NCI-H345 (cell line): ENCODE measurements at places on chromosomes 7 and 10.
A peak's percentile ranks its signal among the peaks of the same experiment; 100 is the strongest.

- no peak for DNase-seq
Observed at GRCh38 chr10:44713307-44713706, 197.8 kb upstream of the TMEM72 start.

GRCh38 chr10:132466520-132467463 lies 69.8 kb downstream of the PWWP2B start:
- DNase-seq: no peak

DNA sequence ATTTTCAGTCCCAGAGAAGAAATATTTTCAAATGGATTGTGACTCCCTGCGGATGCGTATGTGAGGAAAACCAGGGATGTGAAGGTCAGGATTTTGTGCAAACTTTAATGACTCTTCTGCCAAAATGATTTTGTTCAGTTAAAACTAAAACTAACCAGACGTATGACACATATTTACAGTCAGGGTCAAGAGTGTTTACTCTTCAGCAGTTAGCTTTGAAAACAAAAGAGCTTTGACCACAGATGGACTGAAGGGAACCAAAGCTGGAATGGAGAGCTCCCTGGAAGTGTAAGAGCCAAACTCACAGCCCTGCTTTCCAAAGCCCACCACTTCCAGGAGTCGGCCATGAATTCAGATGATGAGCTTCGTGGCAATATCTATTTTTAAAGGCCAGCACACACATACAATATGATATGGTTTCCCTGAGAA lies 15.5 kb downstream of the SVIL start:
- DNase-seq: no peak

DNA sequence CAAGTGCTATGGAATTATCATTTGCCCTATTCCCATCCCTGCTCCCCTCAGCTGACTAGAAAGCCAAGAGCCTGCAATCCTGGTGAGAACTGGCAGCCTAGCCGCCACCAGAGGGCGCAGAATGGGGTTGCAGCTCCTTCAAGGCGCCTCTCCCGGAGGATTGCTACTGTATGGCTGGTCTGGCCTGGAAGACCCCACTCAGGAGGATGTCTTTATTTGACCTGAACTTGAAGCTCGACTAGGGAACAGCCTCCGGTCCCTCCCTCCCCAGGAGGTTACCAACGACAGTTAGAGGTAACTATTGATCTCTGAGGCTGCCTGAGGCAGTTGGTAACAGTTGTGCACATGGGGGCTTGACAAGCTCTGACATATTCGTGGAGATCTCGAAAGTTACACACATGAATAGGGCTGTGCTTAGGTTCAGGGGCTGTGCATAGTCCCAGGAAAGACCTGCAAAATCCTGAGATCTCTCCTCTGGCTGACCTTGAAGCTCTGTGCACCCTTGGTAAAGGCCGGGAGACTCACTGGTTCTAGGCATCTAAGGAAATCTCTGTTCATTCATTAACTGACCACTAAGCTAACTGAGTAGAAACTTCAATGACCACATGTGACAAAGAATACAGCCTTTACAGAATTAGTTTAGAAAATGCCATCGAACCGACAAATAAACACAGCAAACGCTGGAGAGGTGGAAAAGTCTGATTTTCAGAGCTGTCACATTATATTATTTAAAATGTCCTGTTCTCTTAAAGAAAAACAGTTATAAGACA lies 65.7 kb downstream of the TSPAN12 start:
- peak; percentile 34 for DNase-seq

GRCh38 chr7:157643525-157643970 lies 306.7 kb downstream of the DNAJB6 start:
- no peak for DNase-seq

GRCh38 chr7:121872831-121873288 lies at the start of gene PTPRZ1:
Gene PTPRZ1 (plus strand): TSS chr7:121873161. CDS start chr7:121873500, 339 bp downstream.
- peak; percentile 51 for DNase-seq

- no peak for DNase-seq
Observed at GRCh38 chr7:12674861-12675260, 12.6 kb upstream of the ARL4A start.

GRCh38 chr10:12707461-12708185 lies 293.9 kb downstream of the CCDC3 start:
- peak; percentile 23 for DNase-seq
